ENCODE measurements at places on chromosomes 12 and 14. TPM values are rescaled to one million over a fixed set of nuclear protein-coding genes. Genes with fewer than 3 reads are reported as not detected.

The PPP1R36 gene
- 0.85 TPM for total RNA-seq

The TAS2R13 gene
- 0.48 TPM for total RNA-seq

The ESR2 gene
- total RNA-seq, result under 0.01 TPM

The ZC2HC1C gene
- 0.24 TPM for total RNA-seq

The KLHDC1 gene
- 0.72 TPM for total RNA-seq

The CLEC1B gene
- not detected for total RNA-seq

The SLC25A47 gene
- total RNA-seq, result not detected

The LRRC43 gene
- total RNA-seq, result 0.72 TPM

The EPYC gene
- not detected for total RNA-seq

The INSM2 gene
- not detected for total RNA-seq

The RHEBL1 gene
- total RNA-seq, result 0.24 TPM

The VRTN gene
- total RNA-seq, result not detected

The SYT1 gene
- total RNA-seq, result 0.96 TPM

The P2RX7 gene
- 0.43 TPM for total RNA-seq

The SYCP3 gene
- total RNA-seq, result not detected

Measured in tracheal epithelial cell (primary cell).